Small intestine (tissue), 16 donors: ENCODE measurements at places on chromosomes 16 and 17. TPM values are rescaled to one million over a fixed set of nuclear protein-coding genes. Genes with fewer than 3 reads are reported as not detected.

GRCh38 chr17:3954086-3954485 lies 10.2 kb downstream of the ATP2A3 start:
- no peak overlapping the region for H3K4me3 ChIP-seq
- no peak for DNase-seq
- no peaks in the 10 kb centered on the region for H3K27me3 ChIP-seq
- H3K27ac ChIP-seq: no peak overlapping the region
- peaks cover 2% of the 10 kb centered on the region for H3K4me1 ChIP-seq

DNA sequence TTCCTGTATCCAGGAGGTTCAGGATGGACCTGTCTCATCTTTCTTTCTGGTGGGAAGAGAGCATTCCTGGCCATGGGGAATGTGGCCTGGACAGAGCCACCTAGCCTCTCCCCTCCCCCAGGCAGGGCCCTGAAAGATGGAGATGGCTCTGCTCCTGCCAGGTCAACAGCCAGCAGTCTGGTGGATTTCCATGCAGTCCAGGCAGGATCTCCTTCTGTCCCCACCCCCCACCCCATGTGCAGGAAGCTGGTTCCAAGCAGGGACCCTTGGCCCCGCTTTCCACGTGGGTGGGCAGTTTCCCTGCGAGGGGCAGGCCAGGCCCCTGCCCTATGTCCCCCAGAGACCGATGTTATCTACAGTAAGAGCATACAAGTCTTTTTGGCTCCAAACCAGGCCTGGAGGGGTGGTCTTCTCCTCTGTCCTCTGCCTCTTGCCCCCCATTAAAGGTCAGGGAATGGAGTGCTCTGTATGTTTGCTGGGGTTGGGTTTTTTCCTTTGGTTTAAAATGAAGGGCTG lies 240.5 kb downstream of the SEC14L1 start:
- H3K27ac ChIP-seq: no peak overlapping the region
- H3K27me3 ChIP-seq: no peaks in the 10 kb centered on the region
- peaks cover 7% of the 10 kb centered on the region for H3K4me1 ChIP-seq
- H3K4me3 ChIP-seq: no peak overlapping the region

- H3K4me3 ChIP-seq: no peak overlapping the region
- no peaks in the 10 kb centered on the region for H3K36me3 ChIP-seq
- no peak overlapping the region for H3K27ac ChIP-seq
- H3K27me3 ChIP-seq: no peaks in the 10 kb centered on the region
- no peaks in the 10 kb centered on the region for H3K4me1 ChIP-seq
Observed at GRCh38 chr16:8380311-8380710, 210.0 kb downstream of the TMEM114 start.

- no peak for DNase-seq
- H3K36me3 ChIP-seq: no peaks in the 10 kb centered on the region
- no peak overlapping the region for H3K4me3 ChIP-seq
- no peaks in the 10 kb centered on the region for H3K27me3 ChIP-seq
Observed at GRCh38 chr16:56140645-56141044, 50.6 kb upstream of the GNAO1 start.

The SLC5A10 gene
- polyA plus RNA-seq: 0.27 TPM

The ANKFN1 gene
- not detected for polyA plus RNA-seq
